Fibroblast of villous mesenchyme (primary cell): ENCODE measurements at places on chromosomes 2 and 18.
A peak's percentile ranks its signal among the peaks of the same experiment; 100 is the strongest.

- peak; percentile 40 for DNase-seq
These were observed 833 bp downstream of the AFG3L2 start for GRCh38 chr18:12376034-12376753.

GRCh38 chr2:27689424-27689823 is 25.7 kb downstream of the SLC4A1AP start:
- no peak for DNase-seq

DNA sequence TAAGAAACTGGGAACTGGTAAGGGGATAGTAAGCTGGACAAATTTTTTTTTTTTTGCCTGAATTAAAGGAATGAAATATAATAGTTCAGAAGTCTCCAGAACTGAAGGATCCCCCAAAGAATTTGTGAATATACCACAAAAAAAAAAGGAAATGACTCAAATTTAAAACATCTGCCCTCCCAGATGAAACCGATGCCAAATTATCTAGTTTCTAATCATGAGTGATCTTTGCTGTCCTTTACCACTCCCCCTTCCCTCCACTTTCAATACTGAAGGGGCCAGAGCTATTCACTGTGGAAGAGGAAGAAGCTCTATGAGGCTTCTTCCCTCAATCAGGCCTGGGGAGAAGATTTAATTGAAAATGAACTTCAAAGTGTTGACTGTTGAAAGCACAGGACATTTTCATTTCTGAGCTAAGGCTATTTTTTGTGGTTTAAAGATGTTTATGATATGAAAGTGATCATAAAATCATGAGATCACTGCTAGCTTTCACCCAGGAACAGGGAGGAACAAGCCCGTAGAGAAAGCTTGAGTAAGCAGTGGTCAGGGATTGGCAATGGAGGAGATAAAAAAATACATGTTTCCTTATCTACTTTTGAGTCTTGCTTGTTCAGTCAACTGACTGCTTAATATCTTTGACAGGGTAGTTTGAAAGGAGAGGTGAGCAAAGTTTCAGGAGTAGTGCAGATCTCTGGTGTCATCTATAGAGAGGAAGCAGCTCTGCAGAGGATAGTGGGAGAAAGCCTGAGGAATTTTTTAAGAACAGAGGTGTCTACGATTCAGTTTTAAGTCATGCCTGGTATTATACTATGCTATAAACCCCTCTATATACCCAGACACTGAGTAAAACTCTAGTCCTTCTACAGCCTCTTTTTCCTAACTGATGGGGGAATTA is 409.5 kb upstream of the FIGN start:
- peak; percentile 33 for DNase-seq

- DNase-seq, result peak; percentile 47
These were observed 93.3 kb upstream of the EML6 start for GRCh38 chr2:54629914-54630857.

DNA sequence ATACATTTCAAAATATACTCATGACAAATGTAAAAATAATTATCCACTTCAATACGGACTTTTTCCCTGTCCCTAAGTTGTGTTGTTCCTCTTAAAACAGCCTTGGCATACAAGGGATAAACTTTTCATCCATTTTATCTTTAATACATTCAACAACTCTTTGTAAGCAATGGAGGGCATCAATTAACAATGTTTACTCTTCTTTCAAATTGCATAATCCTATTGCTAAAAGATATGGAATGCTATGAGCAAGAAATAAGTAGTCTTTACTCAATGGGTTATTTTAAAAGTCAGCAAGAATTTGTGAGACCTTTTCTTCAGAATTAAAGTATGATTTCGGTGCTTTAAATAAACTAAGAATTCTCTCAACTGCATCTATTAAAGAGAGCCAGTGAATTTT is 41.9 kb downstream of the SCN9A start:
- DNase-seq, result peak; percentile 20

- DNase-seq, result no peak
These were observed 33.9 kb downstream of the CCDC138 start for GRCh38 chr2:108820482-108820881.

DNA sequence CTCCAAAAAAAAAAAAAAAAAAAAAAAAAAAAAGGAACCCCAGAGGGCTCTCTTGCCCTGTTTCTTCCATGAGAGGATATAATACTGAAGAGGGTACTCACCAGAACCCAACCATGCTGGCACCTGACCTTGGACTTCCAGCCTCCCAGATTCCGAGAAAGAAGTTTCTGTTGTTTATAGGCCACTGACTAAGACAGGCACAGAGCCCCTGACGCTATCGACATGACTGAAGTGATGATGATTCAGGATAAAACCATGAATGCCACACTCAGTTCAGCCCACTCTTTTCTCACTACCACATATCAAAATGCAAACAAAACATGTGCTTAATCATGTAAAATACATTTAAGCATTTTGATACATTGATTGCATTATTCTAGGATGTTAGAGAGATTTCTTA is 66.1 kb upstream of the CDCA7 start:
- no peak for DNase-seq

DNA sequence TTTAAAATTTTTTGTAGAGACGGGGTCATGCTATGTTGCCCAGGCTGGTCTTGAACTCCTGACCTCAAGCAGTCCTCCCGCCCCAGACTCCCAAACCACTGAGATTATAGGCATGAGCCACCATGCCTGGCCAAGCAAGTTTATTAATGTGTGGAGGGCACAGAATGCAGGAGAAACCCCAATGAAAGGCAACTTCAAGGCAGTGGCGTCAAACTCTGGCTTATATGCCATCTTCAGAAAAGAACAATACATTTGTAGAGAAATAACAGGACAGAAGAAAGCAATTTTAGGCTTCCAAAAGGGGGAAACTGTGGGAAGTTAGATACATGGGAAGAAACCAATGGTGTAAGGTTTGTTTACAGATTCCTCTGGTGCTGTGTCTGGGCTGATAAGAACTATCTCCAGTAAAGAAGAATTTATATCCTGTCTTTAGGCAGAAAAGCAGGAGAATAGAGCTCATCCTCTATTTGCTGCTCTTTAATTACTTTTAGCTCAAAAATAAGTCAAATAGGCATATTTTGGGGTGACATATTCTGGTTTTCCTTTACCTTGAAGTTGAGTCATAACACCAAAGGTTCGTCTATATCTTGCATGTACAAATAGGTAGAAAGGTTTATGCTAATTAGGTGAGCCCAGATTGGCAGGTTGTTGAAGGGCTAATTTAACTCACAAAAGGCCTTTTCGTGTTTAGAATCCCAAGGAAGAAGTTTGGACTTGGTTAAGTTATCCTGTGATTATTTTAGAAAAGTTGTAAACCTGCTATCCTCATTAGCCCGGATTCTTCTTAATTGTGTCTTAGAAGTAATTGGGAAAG is 26.0 kb upstream of the TMEM214 start:
- DNase-seq, result peak; percentile 44

DNA sequence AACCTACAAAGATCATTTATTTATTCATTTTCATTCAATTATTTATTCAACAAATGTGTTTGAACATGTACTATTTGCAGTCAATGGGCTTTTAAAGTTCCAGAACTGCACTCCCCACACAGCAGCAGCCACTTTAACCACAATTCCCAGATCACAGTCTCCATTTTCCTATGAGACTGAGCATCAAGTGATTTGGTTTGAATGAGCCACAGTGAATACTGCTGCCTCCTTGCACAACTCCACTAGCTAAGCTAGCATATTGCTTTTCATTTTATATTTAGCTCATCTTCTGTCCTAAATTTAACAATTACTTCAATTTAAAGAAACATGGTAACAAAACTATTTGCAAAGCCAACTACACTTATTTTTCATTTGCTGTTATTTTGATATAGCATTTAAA is 353.4 kb upstream of the VRK2 start:
- DNase-seq, result peak; percentile 19

DNA sequence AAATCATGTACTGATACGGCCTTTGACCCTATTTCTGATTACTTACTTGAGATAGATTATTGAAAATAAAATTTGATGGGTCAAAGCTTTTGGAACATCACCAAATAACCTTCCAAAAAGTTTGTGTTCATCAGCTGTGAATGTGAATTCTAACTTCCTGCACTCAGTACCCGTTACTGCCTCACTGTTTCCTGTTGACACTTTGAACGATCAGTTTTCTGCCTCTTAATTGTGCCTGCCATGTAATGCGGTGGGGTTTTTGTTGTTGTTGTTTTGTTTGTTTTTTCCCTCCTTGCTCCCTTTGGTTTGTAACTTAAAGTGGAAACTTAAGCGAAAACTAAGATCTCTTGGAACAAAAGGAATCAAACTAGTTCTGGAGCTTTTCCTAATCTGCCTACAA is 18.9 kb downstream of the ATG16L1 start:
- DNase-seq, result no peak

DNA sequence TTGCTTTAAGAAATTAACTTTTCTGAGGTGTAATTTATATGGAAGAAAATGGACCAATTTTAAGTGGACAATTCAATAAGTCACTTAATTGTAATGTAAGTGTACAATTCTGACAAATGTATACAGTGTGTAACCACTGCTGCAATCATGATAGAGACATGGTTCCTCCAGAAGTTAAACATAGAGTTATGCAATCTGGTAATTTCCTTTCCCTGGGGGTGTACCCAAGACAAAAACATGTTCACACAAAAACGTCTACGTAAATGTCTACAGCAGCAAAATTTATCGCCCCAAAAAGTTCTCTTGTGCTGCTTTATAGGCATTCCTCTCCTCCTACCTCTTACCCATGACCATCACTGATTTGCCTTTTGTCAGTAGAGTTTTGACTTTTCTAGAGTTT is 141.5 kb downstream of the AQP4 start:
- no peak for DNase-seq

GRCh38 chr2:239285071-239285931 is 115.5 kb downstream of the HDAC4 start:
- no peak for DNase-seq

DNA sequence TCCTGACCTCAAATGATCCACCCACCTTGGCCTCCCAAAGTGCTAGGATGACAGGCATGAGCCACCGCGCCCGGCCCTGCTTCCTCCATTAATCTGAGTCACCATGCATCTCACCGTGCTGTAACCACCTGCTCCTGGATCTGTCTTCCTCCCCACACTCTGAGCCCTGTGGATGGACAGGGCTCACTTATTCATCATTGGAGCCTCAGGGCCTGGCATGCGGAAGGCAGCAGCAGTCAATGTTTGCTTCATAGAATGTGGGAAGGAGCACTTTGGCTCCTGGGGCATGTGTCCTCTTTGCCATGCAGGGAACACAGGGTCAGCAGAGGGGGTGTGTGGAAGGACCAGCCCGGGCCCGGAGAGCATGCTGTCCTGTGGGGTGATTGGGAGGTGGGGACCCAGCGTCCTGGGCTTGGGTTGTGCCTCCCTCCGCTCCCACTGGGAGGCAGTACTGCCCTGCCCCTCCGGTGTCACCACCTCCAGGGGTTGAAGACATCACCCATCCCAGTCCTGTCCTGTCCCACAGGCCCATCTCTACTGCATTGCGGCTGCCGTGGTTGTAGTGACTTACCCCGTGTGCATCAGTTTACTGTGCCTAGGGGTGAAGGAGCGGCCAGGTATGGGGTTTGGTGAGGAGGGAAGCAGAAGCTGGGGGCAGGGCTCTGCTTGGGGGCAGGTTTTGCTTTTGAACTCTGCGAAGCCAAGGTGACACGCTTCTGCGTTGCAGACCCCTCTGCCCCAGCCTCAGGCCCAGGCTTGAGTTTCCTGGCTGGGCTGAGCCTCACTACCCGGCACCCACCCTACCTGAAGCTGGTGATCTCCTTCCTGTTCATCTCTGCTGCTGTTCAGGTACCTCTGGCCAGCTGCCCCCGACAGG is 11.5 kb downstream of the MFSD2B start:
- no peak for DNase-seq

GRCh38 chr2:134800341-134800740 is 38.1 kb upstream of the ACMSD start:
- DNase-seq, result no peak

- DNase-seq, result no peak
These were observed 26.6 kb upstream of the RMDN2 start for GRCh38 chr2:37898448-37898847.

- no peak for DNase-seq
These were observed 638.1 kb downstream of the DSC3 start for GRCh38 chr18:30404422-30404821.

- no peak for DNase-seq
These were observed 382.3 kb downstream of the FIGN start for GRCh38 chr2:163353551-163353950.

- peak; percentile 13 for DNase-seq
These were observed 28.2 kb downstream of the RND3 start for GRCh38 chr2:150459281-150459680.

DNA sequence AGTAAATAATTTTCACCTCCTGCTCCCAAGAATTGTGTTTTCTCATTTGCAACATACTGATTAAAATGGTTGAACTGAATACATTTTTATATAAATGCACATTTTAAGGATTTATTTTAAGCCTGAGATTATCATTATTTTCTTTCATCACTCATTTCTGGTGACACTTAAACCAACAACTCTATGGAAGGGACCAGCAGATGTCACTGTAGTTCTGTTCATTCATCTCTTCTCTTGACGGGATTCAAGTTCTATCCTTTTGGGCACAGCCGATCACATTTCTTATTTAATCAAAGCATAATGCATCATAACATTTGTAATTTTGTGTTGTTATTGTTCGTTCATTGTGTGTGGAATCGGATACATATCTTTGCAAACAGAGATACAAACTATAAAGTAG is 417.9 kb downstream of the HRH4 start:
- peak; percentile 67 for DNase-seq

GRCh38 chr2:172285010-172285621 is 142.3 kb upstream of the ITGA6 start:
- DNase-seq, result peak; percentile 60

DNA sequence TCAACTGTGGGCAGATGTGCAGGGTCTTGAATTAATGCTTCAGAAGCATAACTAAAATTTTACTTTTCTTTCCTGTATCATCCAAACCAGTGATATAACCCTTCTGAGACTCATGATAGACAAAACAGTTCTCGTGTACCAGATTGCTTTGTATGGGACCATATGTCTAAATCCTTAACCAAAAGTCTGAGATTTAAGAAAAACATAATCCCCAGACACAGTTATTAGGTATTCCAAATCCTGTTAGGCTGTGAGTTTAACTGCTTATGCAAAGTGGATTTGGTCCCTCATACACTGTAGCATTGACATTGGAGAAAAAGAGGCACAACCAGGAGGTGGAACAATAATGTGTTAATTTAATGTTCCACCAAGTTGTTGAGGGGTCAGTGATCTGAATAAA is 235.0 kb downstream of the PMAIP1 start:
- no peak for DNase-seq

- peak; percentile 34 for DNase-seq
These were observed 101.9 kb downstream of the FOXI3 start for GRCh38 chr2:88350331-88351248.

DNA sequence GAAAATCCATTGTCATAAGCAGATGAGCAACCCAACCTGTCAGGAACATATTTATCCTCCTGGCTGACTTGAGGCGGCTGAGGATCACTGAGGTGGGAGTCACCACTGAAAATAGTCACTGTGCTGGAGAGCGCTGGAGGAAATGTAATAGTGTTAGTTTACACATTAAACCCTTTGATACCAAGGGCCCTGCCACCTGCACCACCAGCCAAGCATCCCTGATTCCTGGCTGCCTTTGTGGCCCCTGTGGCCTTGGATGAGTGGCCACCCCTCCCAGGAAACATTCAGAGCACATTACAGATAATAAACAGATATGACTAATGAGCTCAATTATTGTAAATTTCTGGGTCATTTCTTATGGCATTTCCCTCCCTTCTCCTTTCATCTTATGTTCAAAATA is 105.9 kb downstream of the LYPD1 start:
- no peak for DNase-seq

GRCh38 chr2:7566382-7566881 is 649.2 kb downstream of the RNF144A start:
- DNase-seq, result no peak

- peak; percentile 9 for DNase-seq
These were observed 36.5 kb downstream of the OSR1 start for GRCh38 chr2:19321946-19322345.
